ENCODE measurements at places on chromosomes 2 and 18. TPM values are rescaled to one million over a fixed set of nuclear protein-coding genes. Genes with fewer than 3 reads are reported as not detected.

Gene CCBE1
- polyA plus RNA-seq = 44.9 TPM

Gene PRKAG3
- polyA plus RNA-seq = not detected

Gene ASTL
- 0.67 TPM for polyA plus RNA-seq

Gene TMEM198
- 6.5 TPM for polyA plus RNA-seq

Gene BBS5
- polyA plus RNA-seq = 8.8 TPM

Gene PDCD1
- polyA plus RNA-seq = 0.17 TPM

Gene DSG4
- not detected for polyA plus RNA-seq

Gene SAG
- not detected for polyA plus RNA-seq

Gene INPP5D
- polyA plus RNA-seq = 4.3 TPM

Gene TAF4B
- polyA plus RNA-seq = 5.0 TPM

Gene TSGA10
- 1.8 TPM for polyA plus RNA-seq

Gene EPG5
- 8.9 TPM for polyA plus RNA-seq

Gene DPP10
- 3.4 TPM for polyA plus RNA-seq

Gene SRD5A2
- not detected for polyA plus RNA-seq

Gene TRIM43
- not detected for polyA plus RNA-seq

Gene RAB31
- polyA plus RNA-seq = 163 TPM

Gene VWA3B
- polyA plus RNA-seq = 0.82 TPM

All from ovary (tissue), 10 donors.